ENCODE measurements at places on chromosomes 16 and 17. TPM values are rescaled to one million over a fixed set of nuclear protein-coding genes. Genes with fewer than 3 reads are reported as not detected.

KRTAP9-4 gene
- not detected for polyA plus RNA-seq

GP1BA gene
- polyA plus RNA-seq = not detected

C17orf78 gene
- not detected for polyA plus RNA-seq

TCAP gene
- 0.67 TPM for polyA plus RNA-seq

TPSG1 gene
- polyA plus RNA-seq = not detected

HASPIN gene
- 1.4 TPM for polyA plus RNA-seq

TBC1D3I gene
- 0.05 TPM for polyA plus RNA-seq

SGCA gene
- polyA plus RNA-seq = not detected

ARHGAP44 gene
- 0.11 TPM for polyA plus RNA-seq

ICAM2 gene
- 0.08 TPM for polyA plus RNA-seq

KCTD11 gene
- polyA plus RNA-seq = 12.1 TPM

CCL22 gene
- polyA plus RNA-seq = not detected

CD300LG gene
- polyA plus RNA-seq = not detected

TAT gene
- polyA plus RNA-seq = not detected

DNAI2 gene
- polyA plus RNA-seq = not detected

RPTOR gene
- polyA plus RNA-seq = 14.9 TPM

FBXO39 gene
- polyA plus RNA-seq = not detected

ZMYND15 gene
- 0.08 TPM for polyA plus RNA-seq

PPP1R27 gene
- 0.07 TPM for polyA plus RNA-seq

CNGB1 gene
- polyA plus RNA-seq = 0.05 TPM

RAMP2 gene
- polyA plus RNA-seq = 2.5 TPM

CDR2 gene
- 38.1 TPM for polyA plus RNA-seq

ZNF624 gene
- polyA plus RNA-seq = 0.92 TPM

TSPOAP1 gene
- 1.9 TPM for polyA plus RNA-seq

NUDT21 gene
- 42.2 TPM for polyA plus RNA-seq

ZC3H18 gene
- polyA plus RNA-seq = 32.7 TPM

ZG16B gene
- polyA plus RNA-seq = 0.47 TPM

KRT15 gene
- 16.9 TPM for polyA plus RNA-seq

CFAP97D1 gene
- 0.02 TPM for polyA plus RNA-seq

MYH2 gene
- 0.19 TPM for polyA plus RNA-seq

RAB40B gene
- polyA plus RNA-seq = 13.4 TPM

DCXR gene
- 190 TPM for polyA plus RNA-seq

ABAT gene
- 4.7 TPM for polyA plus RNA-seq

SEC14L5 gene
- polyA plus RNA-seq = 0.03 TPM

OTOP2 gene
- polyA plus RNA-seq = not detected

FN3KRP gene
- polyA plus RNA-seq = 68.2 TPM

INPP5K gene
- polyA plus RNA-seq = 26.2 TPM

KRTAP4-3 gene
- not detected for polyA plus RNA-seq

CCL15 gene
- not detected for polyA plus RNA-seq

PLXDC1 gene
- 1.5 TPM for polyA plus RNA-seq

CHST6 gene
- polyA plus RNA-seq = 0.30 TPM

PERCC1 gene
- polyA plus RNA-seq = not detected

TMEM204 gene
- polyA plus RNA-seq = 2.1 TPM

CCL7 gene
- polyA plus RNA-seq = 0.50 TPM

CMTM2 gene
- not detected for polyA plus RNA-seq

CEP295NL gene
- 0.31 TPM for polyA plus RNA-seq

STXBP4 gene
- 3.9 TPM for polyA plus RNA-seq

BICDL2 gene
- polyA plus RNA-seq = not detected

KLHL10 gene
- polyA plus RNA-seq = 0.03 TPM

PDILT gene
- not detected for polyA plus RNA-seq

TTLL6 gene
- 5.1 TPM for polyA plus RNA-seq

ARL17A gene
- polyA plus RNA-seq = 5.1 TPM

ACSM5 gene
- not detected for polyA plus RNA-seq

MYH11 gene
- polyA plus RNA-seq = not detected

TANGO6 gene
- 5.5 TPM for polyA plus RNA-seq

DRC3 gene
- 3.6 TPM for polyA plus RNA-seq
